ENCODE measurements at places on chromosomes 1 and 21. TPM values are rescaled to one million over a fixed set of nuclear protein-coding genes. Genes with fewer than 3 reads are reported as not detected.

DNA sequence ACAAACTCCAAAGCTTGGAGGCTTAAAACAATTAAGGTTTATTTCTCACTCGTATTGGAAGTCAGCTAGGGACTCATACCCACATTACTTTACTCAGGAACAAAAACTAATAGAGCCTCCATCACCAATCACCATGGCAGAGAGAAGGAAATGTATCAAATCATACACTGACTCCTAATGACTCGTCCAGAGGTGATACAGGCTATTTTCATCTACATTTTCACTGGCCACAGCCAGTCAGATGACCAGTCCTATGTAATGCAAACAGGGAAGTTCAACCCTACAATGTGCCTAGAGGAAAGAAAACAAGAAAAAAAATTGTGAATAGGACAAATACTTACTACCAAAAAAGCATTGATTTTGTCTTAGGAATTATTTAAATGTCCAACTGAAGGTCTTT, 110.3 kb downstream of the SEC16B start:
- H3K4me1 ChIP-seq: no peaks in the 10 kb centered on the region
- no peaks in the 10 kb centered on the region for H3K36me3 ChIP-seq
- no peak overlapping the region for H3K27ac ChIP-seq
- H3K27me3 ChIP-seq: no peaks in the 10 kb centered on the region
- no peak for DNase-seq

- no peaks in the 10 kb centered on the region for H3K27me3 ChIP-seq
- no peak overlapping the region for H3K4me3 ChIP-seq
- H3K36me3 ChIP-seq: no peaks in the 10 kb centered on the region
Measured at GRCh38 chr1:235872270-235872669, 5.6 kb upstream of the LYST start.

DNA sequence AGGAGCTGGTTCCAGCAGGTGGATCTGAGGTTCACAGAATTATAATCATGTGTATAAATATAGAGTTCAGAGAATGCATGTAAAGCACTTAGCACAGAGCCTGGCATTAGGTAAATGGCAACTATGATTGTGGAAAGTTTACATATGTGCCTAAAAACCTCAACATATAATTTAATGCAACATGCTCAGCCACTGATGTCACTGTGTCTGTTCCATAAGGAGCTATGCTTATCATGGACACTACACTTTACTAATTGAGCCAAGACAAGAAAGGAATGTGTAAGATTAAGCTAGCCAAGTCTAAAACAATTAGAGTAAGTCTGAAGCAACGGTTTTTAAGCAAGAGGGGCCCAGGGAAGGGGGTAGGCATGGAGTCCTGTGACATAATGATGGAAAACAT, 61.5 kb downstream of the GNG12 start:
- no peak overlapping the region for H3K27ac ChIP-seq
- H3K36me3 ChIP-seq: no peaks in the 10 kb centered on the region
- no peaks in the 10 kb centered on the region for H3K4me1 ChIP-seq
- H3K27me3 ChIP-seq: no peaks in the 10 kb centered on the region
- DNase-seq: no peak

DNA sequence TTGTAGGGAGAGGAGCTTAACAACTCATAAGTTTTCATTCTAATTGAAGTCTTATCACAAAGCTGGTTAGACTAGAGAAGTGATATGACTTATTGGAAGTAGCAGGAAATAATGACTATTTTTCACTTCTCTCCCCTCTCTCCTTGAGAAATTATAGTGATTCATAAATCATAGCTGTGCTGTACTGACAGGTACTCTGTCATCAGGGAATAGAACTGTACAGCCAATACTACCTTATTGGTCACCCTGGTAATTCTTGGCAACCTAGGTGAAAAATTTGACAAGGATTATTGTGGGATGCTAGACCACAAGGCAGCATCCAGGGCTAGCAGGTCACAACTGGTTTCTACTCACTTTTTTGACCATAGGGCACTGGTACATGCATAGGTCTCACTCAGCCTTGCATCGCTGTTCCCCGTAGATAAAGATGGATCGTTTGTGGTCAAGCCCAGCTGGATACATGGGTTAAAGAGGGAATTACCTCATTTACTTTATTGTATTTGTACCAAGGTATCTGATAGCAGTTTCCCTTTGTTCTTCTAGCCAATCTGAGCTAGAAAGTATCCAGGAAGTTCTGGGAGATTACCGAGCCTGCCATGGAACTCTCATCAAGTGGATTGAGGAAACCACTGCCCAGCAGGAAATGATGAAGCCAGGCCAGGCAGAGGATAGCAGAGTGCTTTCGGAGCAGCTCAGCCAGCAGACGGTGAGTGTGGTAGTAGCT, 113.6 kb downstream of the MACF1 start:
- peak overlapping the region; percentile 32 for H3K27ac ChIP-seq
- DNase-seq: peak; percentile 31
- peaks cover 7% of the 10 kb centered on the region for H3K36me3 ChIP-seq

GRCh38 chr1:217673387-217673786, 42.2 kb downstream of the SPATA17 start:
- H3K4me1 ChIP-seq: no peaks in the 10 kb centered on the region
- no peaks in the 10 kb centered on the region for H3K27me3 ChIP-seq
- no peak for DNase-seq
- H3K36me3 ChIP-seq: no peaks in the 10 kb centered on the region
- H3K27ac ChIP-seq: no peak overlapping the region
- H3K4me3 ChIP-seq: no peak overlapping the region

DNA sequence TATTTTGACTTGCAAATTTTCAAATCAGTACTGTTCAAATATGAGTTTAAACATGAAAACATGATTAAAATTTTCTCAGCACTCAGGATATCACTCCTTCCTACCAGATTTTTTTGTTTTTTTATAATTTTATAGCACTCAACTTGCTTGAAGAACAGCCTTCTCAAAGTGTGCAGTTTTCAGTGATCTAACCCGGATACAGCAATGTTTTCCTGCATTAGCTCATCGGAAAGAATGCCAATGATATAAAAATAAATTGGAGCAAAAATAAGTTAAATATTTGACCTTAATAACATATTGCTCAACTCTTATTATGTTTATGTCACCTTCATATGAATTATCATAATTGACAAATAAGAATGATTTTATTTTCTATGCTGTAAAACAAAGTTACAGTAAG, 766.8 kb downstream of the USP25 start:
- H3K4me3 ChIP-seq: no peak overlapping the region
- H3K27ac ChIP-seq: no peak overlapping the region
- H3K36me3 ChIP-seq: no peaks in the 10 kb centered on the region
- H3K4me1 ChIP-seq: no peaks in the 10 kb centered on the region

DNA sequence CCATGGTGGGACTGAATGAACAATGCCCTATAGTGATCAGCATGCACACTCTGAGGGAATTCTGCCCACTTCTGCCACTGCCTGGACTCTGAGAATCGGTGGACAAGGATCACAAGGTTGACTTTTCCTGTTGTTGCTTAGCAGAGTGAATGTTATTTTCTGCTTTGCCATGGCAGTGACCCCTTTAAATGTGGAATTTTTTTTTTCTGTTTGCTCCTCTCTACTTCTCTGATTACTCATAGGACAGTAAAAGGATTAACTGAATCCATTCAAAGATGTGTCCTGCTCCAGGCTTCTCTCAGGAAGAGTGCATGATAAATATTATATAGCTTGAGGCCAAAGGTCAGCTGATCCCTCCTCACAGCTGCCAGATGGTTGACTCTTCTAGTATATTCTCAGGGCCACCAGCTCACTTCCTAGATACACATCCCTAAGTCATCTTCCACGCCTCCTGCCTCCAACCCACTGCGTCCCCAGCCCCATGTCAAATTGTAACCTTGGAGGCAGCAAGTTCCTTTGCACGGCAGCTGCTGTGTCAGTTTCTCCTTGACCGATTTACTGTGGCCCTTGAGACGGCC, 74.0 kb upstream of the RALGPS2 start:
- DNase-seq: peak; percentile 52
- no peaks in the 10 kb centered on the region for H3K27me3 ChIP-seq
- H3K27ac ChIP-seq: peak overlapping the region; percentile 45

GRCh38 chr1:108708691-108709660, 3.7 kb upstream of the FNDC7 start:
- H3K4me1 ChIP-seq: no peaks in the 10 kb centered on the region
- no peak overlapping the region for H3K4me3 ChIP-seq
- H3K27me3 ChIP-seq: no peaks in the 10 kb centered on the region
- H3K27ac ChIP-seq: no peak overlapping the region

GRCh38 chr21:28758883-28759242, 233.8 kb downstream of the LTN1 start:
- no peaks in the 10 kb centered on the region for H3K27me3 ChIP-seq
- no peak overlapping the region for H3K27ac ChIP-seq
- H3K4me3 ChIP-seq: no peak overlapping the region
- no peaks in the 10 kb centered on the region for H3K4me1 ChIP-seq
- DNase-seq: no peak

GRCh38 chr1:170397061-170397460, 134.9 kb upstream of the GORAB start:
- H3K4me3 ChIP-seq: no peak overlapping the region
- no peaks in the 10 kb centered on the region for H3K4me1 ChIP-seq
- no peaks in the 10 kb centered on the region for H3K36me3 ChIP-seq
- no peak overlapping the region for H3K27ac ChIP-seq
- no peaks in the 10 kb centered on the region for H3K27me3 ChIP-seq
- DNase-seq: no peak

- DNase-seq: peak; percentile 18
- peaks cover 31% of the 10 kb centered on the region for H3K27me3 ChIP-seq
- H3K27ac ChIP-seq: no peak within 1 kb of the TSS
- peak within 1 kb of the TSS; percentile 30 for H3K4me3 ChIP-seq
- H3K36me3 ChIP-seq: no peaks in the 10 kb centered on the region
Measured at GRCh38 chr1:14598498-14599182, at the start of gene KAZN. TSS of gene KAZN (plus strand) at chr1:14598685.

DNA sequence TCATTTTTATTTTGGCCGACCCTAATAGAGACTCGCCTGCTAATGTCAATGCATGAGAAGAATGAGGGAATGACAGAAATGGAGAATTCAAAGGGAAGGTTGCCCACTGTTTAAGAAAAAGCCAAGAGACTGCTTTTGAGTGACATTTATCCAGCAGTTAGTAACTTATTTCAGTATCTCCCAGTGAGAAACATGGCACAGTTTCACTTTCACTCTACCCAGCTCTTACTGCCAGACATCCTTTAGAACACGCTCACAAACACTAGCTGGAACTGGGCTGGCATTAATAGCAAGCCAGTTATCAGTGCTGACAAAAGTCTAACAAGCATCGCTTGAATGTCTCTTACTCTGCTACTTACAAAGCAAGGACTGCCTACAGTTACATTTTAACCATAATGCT, 8.5 kb downstream of the GGPS1 start:
- no peak overlapping the region for H3K27ac ChIP-seq
- H3K27me3 ChIP-seq: no peaks in the 10 kb centered on the region
- no peaks in the 10 kb centered on the region for H3K4me1 ChIP-seq
- H3K4me3 ChIP-seq: no peak overlapping the region
- H3K36me3 ChIP-seq: peaks cover 7% of the 10 kb centered on the region

DNA sequence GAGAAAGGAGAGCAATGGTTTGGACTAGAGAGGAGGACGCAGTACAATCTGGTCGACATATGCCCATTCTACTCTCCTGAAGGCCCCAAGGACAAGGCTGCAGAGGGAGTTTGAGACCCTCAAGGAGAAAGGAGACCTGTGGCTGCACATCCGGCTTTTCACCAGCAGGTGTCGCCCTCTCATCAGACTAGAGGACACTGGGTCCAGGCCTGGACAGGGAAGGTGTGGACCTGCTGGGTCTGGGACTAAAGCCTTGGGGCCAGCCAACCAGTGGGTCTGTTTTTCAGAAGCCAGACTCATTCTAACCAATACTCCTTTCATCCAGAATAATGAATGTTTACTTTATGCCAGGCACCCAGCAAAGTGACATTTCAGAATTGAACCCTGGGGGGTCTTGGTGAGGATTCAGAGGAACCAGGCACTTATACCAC, 5.0 kb downstream of the SRARP start:
- H3K36me3 ChIP-seq: no peaks in the 10 kb centered on the region
- peaks cover 4% of the 10 kb centered on the region for H3K4me1 ChIP-seq
- DNase-seq: peak; percentile 82
- H3K4me3 ChIP-seq: no peak overlapping the region
- H3K27ac ChIP-seq: no peak overlapping the region

DNA sequence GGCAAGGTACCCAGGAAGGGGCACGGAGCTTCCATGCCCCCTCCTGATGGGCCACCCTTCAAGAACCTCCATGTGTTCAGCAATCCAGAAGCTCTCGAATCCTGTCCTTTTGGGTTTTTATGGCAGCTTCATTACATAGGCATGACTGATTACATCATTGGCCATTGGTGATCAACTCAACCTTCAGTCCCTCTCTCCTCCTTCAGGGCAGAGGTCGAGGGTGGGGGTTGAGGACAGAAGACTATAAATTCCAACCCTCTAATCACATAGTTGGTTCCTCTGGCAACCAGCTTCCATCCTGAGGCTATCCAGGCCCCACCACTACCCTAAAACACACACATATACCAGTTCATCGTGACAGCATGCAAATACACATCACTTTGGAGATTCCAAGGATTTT, 135.7 kb downstream of the ZNF281 start:
- no peaks in the 10 kb centered on the region for H3K4me1 ChIP-seq
- no peak overlapping the region for H3K27ac ChIP-seq
- no peaks in the 10 kb centered on the region for H3K27me3 ChIP-seq
- DNase-seq: no peak
- H3K36me3 ChIP-seq: no peaks in the 10 kb centered on the region

Gene VSIG8
- not detected for total RNA-seq

Gene VCAM1
- total RNA-seq: 3.5 TPM

Gene IGSF21
- 0.40 TPM for total RNA-seq

Gene MYOG
- not detected for total RNA-seq

Gene CADM3
- 8.7 TPM for total RNA-seq

Gene HHIPL2
- total RNA-seq: 0.22 TPM

Gene PRDM16
- 6.1 TPM for total RNA-seq

Gene ZSWIM5
- 9.7 TPM for total RNA-seq

Gene ZFYVE9
- total RNA-seq: 18.9 TPM
